Activated naive CD8-positive, alpha-beta T cell treated with anti-CD3 and anti-CD28 coated beads for 36 hours (primary cell): ENCODE measurements at places on chromosomes 11 and 22.

GRCh38 chr11:29272019-29272654 is 744.7 kb downstream of the KCNA4 start:
- DNase-seq: no peak

DNA sequence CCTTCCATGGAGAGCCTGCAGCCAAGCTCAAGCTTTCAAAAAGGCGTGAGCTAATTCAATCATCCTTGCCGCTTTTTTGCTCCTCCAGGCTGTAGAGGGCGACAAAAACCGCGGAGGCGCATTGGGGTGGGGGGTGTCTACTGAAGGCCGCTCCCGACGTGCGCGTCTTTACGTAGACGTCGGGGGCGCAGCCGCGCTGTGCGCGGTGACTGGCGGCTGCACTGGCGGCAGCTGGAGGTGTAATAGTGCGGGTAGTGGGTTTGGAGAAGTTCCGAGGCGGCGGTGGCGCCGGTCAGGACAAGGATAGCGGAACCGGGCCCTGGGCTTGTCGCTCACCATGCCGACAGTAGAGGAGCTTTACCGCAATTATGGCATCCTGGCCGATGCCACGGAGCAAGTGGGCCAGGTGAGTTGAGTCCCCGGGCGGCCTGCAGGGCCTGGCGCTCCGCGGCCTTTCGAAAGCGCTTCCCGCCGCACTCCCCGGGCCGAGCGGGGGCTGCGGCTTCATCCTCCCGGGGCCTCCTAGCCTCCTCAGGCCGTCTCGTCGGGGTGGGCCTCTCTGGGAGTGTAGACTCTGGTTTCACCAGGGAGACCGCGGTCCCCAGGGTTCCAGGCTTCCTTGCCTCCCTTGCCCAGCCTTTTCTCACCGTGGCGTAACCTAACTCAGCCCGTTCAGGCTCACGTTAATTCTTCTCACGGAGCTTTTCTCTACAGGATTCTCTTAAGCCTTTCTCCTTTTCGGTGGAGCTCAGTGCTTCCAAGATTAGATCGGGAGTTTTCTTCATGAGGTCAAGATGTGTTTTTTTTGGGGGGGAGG is at the start of gene API5:
Gene API5 (plus strand): TSS at position 206 of the 817 bp plus-strand sequence. CDS start 132 bp downstream, at position 338.
- DNase-seq: peak; percentile 93

DNA sequence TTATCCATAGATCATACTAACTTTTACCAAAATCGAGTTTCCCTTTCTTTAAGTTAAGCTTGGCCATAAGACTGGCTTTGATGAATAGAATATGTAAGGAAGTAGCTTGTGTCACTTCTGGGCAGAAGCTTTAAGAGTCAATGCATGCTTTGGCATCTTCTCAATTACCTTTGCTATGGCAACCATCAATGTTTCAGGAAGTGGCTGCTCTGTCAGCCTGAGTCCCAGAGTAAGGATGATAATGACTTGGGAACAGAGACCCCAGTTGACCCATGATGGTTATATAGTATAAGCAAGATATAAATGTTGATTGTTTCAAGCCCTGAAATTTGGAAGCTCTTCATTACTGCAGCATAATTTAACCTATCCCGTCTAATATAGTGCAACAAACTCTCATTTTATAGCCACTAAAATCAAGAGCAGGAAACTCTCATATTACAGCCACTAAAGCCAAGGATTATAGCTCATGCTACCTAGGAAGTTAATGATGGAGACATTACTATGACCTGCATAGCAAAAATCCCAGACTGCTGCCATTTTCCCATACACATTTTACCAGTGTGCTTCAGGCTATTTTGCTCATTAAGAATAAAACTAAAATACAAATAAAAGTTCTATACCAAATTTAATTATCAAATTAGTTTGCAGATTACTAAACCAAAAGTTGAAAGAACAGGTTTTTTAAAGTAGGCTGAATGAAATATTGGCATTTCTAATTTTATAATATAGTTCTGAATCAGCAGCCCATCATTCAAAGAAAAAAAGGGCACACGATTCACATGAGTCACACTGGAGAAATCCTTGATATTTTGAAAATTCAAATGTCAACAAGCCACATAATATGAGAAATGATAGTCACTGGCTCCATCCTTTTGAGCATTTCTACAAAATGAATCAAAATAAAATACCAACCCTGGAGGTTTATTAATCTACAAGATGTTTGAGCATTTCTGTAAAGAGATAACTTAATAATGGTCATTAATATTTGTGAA is 23.8 kb downstream of the FSHB start:
- DNase-seq: no peak

GRCh38 chr11:130638624-130639023 is 190.2 kb downstream of the ADAMTS15 start:
- DNase-seq: no peak

DNA sequence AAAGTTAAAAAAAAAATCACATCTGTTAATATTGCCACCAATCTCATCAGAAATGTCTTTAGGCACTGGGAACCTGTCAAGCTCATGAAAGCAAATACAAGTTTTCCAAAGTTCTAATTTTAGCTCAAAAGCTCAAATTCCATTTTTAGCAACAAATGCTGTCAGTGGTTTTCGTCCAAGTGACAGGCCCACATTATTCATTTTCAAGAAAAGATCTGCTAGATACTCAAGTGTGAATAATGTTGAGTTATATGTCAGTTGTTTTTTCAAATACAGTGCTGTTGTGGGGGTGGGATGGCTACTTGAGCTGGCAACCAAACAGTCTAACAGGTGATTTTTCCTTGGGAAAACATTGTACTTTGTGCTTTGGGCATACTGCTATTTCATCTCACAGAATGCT is 1072.6 kb downstream of the OPCML start:
- DNase-seq: no peak

- no peak for DNase-seq
Observed at GRCh38 chr11:65952052-65952521, 6.8 kb downstream of the TSGA10IP start.

GRCh38 chr11:33879375-33879774 is 12.5 kb downstream of the LMO2 start:
- DNase-seq: no peak

DNA sequence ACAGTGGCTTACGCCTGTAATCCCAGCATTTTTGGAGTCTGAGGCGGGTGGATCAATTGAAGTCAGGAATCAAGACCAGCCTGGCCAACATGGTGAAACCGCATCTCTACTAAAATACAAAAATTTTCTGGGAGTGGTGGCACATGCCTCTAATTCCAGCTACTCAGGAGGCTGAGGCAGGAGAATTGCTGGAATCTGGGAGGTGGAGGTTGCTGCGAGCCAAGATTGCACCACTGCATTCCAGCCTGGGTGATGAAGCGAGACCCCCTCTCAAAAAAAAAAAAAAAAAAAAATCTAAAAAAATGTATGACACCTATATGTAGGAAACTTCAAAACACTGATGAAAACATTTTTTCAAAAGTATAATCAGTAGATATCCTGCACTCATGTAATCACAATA is 242.7 kb upstream of the CHORDC1 start:
- DNase-seq: no peak

GRCh38 chr22:30239488-30240405 is 6.8 kb downstream of the LIF start:
- DNase-seq: peak; percentile 33

DNA sequence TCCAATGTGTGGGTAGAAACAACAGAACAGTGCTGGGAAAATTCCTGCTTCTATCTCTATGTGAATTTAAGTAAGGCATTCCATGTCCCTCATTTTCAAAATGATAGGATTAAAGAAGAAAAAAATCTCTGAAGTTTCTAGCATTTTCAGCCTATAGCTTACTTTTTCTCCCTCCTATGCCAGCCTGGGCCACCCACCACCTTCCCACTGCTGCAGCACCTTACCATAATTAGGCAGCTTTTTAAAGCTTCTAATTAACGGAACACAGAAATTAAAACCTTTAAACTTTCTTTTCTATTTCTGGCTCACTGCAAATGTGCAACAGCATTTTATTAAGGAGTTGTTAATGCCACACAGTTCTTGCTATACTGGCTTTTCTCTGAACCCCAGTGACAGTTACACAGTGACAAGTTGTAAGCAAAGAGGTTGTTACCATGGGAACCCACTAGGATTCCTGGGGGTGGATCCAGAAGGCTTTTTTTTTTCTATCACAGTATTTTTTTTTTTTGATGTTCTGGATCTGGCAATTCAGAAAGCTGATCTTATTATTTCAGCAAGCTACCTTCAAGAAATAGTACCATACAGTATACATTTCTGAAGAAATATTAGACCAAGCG is 20.2 kb downstream of the CELF1 start:
- no peak for DNase-seq

DNA sequence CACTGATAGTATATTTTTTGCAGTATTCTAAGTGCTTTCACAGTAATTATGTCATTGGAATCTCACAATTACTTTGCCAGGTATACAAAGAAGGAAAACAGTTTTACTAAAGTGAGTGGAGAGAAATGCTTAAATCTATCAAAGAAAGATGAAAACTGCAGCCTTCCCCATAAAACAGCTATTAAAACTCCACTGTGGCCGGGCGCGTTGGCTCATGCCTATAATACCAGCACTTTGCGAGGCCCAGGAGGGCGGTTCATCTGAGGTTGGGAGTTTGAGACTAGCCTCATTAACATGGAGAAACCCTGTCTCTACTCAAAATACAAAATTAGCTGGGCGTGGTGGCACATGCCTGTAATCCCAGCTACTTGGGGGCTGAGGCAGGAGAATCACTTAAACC is 19.1 kb downstream of the OR51E1 start:
- no peak for DNase-seq

GRCh38 chr22:23774922-23775436 is 2.3 kb downstream of the MMP11 start:
- no peak for DNase-seq

DNA sequence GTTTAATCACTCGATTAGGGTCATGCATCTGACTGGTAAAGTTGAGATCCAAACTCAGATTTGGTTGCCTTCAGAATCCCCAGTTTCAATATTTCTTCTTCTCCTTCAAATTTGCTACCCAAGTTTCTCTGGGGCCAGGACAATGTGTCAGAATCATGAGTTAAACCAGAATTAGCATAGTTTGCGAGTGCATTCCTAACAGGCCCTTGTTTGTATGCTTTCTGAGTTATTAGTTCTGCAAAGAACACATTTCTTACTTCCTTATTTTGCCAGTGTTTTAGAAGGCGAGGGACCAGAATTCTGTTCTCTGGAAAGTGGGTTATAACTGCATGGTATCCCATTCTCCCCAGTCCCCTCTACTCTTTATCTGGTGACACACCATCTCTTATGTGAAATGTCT is 112.0 kb downstream of the ARL14EP start:
- DNase-seq: no peak

GRCh38 chr11:103806130-103806895 is 230.1 kb upstream of the DDI1 start:
- no peak for DNase-seq

GRCh38 chr11:30392221-30392784 is 69.4 kb downstream of the ARL14EP start:
- DNase-seq: no peak

- DNase-seq: no peak
Observed at GRCh38 chr11:73564903-73565302, 33.0 kb downstream of the FAM168A start.

GRCh38 chr11:115660030-115660805 is 156.0 kb upstream of the CADM1 start:
- DNase-seq: no peak

DNA sequence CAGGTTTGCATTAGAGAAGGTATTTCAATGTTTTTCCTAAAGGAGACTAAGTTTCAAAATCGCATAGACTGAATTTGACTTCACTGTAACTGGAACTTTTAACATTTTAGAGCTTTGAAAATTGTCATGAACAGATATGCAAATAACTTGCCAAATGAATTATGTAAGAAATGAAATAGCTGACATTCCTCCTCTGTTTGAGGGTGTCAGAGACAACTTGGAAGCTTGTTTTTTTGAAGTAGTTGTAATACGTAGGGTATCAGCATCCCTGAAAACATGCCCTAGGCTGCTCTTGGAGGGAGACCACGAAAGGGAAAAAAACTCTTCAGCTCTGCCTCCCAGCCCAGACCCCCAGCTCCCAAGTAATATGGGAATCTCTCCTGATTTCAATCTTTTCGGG is 41.3 kb upstream of the CCDC179 start:
- DNase-seq: no peak

DNA sequence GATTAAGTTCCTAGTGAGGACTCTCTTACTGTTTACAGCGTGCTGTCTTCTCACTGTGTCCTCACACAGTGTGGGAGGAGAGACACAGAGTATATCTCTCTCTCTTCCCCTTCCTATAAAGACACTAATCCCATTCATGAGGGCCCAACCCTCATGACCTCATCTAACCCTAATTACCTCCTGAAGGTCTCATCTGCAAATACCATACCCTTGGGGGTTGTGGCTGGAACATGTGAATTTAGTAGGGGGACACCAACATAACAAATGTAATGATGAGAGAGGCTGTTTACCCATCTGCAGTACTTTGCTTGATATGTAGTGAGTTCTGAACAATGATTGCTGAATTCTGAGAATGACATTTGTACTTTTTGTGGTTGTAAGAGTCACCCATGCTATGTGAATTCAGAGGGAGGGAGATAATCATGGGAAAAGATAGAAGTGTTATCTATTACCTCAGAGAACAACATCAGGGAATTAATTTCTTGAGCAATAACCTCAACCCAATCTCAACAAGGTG is 4.9 kb upstream of the OR52W1 start:
- no peak for DNase-seq

DNA sequence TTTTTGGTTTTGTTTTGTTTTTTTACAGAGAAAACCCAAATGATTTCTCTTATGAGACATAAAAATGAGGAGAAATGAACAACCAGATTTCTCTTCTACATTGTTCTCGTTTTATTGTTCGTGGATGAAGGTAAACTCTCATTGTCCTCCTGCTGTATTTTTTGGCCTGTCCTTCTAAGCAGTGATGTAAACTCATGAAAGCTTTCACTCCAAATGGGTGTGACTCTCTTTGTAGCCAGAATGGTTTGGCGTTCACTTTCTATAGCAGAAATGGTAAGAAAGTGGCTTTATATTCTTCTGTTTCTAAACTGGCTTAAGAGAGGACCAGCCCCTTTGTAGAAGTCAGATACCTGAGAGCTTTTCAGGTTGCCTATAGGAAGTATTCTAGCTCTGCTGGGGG is 15.5 kb upstream of the BMAL1 start:
- no peak for DNase-seq

DNA sequence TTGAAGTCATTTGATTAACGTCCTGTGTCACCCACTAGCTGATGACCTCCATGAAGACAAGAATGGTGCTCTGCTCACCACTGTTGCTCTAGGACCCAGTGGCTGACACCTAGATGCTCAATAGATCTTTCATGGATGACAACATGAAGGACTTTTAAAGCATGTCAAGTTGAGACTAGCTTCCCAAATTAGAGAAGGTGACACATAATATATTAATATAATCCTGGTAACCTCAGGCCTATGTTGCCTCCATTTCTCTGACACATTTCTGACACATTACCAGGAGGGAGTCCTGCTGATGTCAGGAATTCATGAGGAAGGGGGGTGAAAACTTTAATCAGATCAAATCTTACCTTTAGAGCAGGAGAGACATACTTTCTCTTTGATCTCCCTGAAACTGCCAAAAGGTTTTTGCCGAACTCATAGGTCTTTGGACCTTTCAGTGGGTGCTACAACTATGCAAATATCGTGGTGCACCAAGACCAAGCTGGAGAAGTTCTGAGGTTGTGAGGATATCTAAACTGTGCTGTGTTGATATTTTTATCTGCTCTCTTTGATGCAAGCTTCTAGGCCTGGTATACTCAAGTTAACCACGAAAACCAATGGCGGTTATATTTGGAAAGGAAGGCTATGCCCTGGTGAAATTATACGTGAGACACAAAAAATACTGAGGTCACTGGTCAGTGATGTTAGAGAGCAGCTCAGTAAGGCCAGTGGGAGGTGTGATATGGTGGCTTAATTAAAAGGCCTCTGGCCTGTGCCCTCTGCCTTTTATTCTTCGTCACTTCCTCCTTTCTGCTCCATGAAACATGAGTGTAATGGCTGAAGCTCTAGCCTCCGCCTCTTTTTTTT is 13.2 kb upstream of the AMPD3 start:
- peak; percentile 40 for DNase-seq
